ENCODE measurements at places on chromosomes 4 and X. TPM values are rescaled to one million over a fixed set of nuclear protein-coding genes. Genes with fewer than 3 reads are reported as not detected.
A peak's percentile ranks its signal among the peaks of the same experiment; 100 is the strongest.

DNA sequence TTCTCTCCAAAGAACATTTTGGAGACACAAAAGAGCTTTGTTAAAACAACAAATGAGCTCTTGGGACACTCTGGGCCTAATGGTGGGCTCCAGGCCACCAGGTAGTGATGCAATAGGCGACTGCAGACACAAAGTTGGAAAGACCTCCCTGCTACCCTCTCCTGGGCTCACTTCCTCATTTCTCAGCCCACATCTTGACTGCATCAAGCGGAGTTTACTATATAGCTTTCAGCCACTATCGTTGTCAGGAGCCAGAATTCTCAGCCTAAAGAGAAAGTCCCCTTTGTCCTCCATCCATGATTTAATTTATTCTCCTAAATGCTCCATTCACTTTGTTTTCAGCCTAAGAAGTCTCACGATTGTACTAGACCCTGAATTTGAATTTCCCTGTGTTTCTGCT lies 114.9 kb downstream of the EFHC2 start:
- DNase-seq: no peak
- no peaks in the 10 kb centered on the region for H3K36me3 ChIP-seq
- H3K27me3 ChIP-seq: no peaks in the 10 kb centered on the region

DNA sequence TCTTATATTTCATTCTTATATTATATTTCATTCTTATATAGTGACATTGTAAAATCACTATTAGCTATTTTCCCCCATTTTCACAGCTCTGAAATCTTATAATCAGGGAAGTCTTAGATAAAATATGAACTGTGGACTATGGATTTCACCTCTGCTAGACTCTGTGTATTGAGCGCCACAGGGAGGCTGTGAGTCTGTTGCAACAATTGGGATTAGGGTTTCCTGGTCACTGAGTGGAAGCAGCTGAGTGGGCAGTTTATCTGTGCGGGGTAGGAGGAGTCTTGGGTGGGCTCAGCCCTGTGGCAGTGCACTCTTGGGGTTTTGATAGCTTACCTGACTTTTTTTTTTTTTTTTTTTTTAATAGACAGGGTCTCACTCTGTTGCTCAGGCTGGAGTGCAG lies 249.5 kb downstream of the PTTG2 start:
- H3K27me3 ChIP-seq: no peaks in the 10 kb centered on the region
- H3K27ac ChIP-seq: no peak overlapping the region
- H3K36me3 ChIP-seq: no peaks in the 10 kb centered on the region
- DNase-seq: no peak

- no peak for DNase-seq
- no peaks in the 10 kb centered on the region for H3K4me1 ChIP-seq
- H3K27me3 ChIP-seq: no peaks in the 10 kb centered on the region
- peaks cover 14% of the 10 kb centered on the region for H3K36me3 ChIP-seq
- no peak overlapping the region for H3K27ac ChIP-seq
These were observed 113.9 kb downstream of the NYX start for GRCh38 chrX:41561045-41561444.

DNA sequence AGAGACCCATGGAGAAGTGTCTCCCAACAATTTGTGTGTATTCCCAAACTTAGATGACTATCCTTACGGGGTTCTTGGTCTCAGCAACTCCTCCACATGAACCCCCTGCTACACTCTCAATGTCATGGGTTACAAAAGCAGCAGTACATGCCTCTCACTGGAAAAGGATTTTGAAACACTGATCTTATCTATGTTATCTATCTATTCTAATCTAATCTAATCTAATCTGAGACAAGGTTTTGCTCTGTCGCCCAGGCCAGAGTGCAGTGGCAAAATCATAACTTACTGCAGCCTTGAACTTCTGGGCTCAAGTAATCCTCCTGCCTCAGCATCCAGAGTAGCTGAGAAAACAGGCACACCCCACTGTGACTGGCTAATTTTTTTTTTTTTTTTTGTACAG lies 19.3 kb downstream of the TSPAN5 start:
- H3K4me1 ChIP-seq: no peaks in the 10 kb centered on the region
- no peaks in the 10 kb centered on the region for H3K36me3 ChIP-seq
- H3K27ac ChIP-seq: no peak overlapping the region

GRCh38 chrX:56757327-56757726 lies 28.3 kb downstream of the NBDY start:
- H3K27ac ChIP-seq: no peak overlapping the region
- no peak overlapping the region for H3K4me3 ChIP-seq
- H3K27me3 ChIP-seq: no peaks in the 10 kb centered on the region
- H3K4me1 ChIP-seq: no peaks in the 10 kb centered on the region

GRCh38 chrX:104742355-104742754 lies 176.4 kb downstream of the IL1RAPL2 start:
- no peak for DNase-seq
- H3K27me3 ChIP-seq: no peaks in the 10 kb centered on the region
- H3K4me3 ChIP-seq: no peak overlapping the region
- H3K36me3 ChIP-seq: no peaks in the 10 kb centered on the region
- H3K4me1 ChIP-seq: no peaks in the 10 kb centered on the region

- no peaks in the 10 kb centered on the region for H3K4me1 ChIP-seq
- no peak overlapping the region for H3K27ac ChIP-seq
- H3K27me3 ChIP-seq: no peaks in the 10 kb centered on the region
- H3K4me3 ChIP-seq: no peak overlapping the region
- H3K36me3 ChIP-seq: no peaks in the 10 kb centered on the region
These were observed 128.4 kb downstream of the PPP3CA start for GRCh38 chr4:101218894-101219293.

GRCh38 chrX:17826609-17827496 lies 34.2 kb downstream of the RAI2 start:
- DNase-seq: no peak
- H3K4me3 ChIP-seq: no peak overlapping the region
- H3K27ac ChIP-seq: no peak overlapping the region

DNA sequence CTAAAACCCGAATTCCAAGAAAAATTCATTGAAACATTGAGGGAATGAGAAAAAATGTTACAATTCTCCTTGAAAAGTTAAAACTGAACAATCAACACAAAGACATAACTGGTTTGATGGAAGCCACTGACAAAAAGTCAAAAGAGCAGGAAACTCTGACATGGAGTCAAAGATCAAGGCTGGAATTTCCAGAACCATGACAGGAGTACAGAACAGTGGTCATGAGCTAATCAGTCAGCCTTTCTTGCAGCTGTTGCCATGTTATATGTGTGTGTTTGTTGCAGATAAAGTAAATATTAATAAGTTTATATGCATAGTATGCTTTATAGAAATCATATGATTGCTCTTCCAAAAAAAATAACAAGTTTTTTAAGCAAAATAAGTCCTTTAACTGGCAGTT lies 184.7 kb upstream of the HCCS start:
- no peak overlapping the region for H3K4me3 ChIP-seq
- H3K27me3 ChIP-seq: no peaks in the 10 kb centered on the region
- DNase-seq: no peak
- peaks cover 1% of the 10 kb centered on the region for H3K36me3 ChIP-seq
- H3K4me1 ChIP-seq: peaks cover 3% of the 10 kb centered on the region
- H3K27ac ChIP-seq: no peak overlapping the region

GRCh38 chr4:89193843-89194242 lies 82.5 kb downstream of the TIGD2 start:
- no peak overlapping the region for H3K4me3 ChIP-seq
- no peak for DNase-seq
- no peaks in the 10 kb centered on the region for H3K36me3 ChIP-seq
- no peaks in the 10 kb centered on the region for H3K4me1 ChIP-seq
- H3K27me3 ChIP-seq: no peaks in the 10 kb centered on the region
- no peak overlapping the region for H3K27ac ChIP-seq

DNA sequence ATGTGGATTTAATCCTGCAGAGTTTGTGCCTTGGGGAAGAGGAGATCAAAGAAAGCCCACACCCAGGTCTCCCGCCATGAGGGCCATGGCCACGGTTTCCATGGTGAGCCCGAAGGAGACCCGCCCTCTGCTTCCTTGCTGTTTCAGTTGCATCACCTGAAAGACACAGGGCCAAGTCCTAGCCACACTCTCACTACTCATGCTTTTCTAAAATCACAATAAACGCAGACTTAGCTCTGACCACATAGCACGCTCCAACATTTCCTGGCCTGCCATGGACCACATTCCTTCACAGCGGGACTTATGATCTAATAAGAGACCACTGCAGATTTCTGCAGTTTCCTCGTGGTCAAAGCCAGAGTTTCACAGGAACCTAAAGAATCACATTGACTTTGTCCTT lies 426.0 kb upstream of the NR3C2 start:
- no peak for DNase-seq
- H3K4me3 ChIP-seq: no peak overlapping the region
- H3K36me3 ChIP-seq: no peaks in the 10 kb centered on the region
- H3K27me3 ChIP-seq: no peaks in the 10 kb centered on the region
- 0 out of 2 replicates have a peak, but pooled peaks cover 2% of the 10 kb centered on the region for H3K4me1 ChIP-seq

DNA sequence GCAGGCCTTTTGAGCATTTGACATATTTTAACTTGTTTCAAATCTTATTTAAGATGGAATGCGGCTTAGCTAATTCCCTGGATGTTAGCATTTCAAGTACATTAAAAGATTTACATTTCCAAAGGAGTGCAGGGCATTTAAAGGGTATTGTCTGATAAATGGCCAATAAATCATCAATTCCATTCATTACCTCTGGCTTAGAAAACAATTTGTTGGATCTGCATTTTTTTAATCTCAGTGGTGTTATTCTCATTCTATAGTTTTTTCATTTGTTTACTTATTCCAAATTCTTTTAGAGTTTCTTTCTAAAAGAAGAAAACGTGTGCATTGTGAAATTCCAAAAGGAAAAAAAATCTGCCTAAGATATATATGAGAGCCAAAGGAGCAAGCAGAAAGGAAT lies 1.3 kb upstream of the NLRP2B start:
- peaks cover 13% of the 10 kb centered on the region for H3K36me3 ChIP-seq
- H3K4me3 ChIP-seq: no peak overlapping the region
- H3K27me3 ChIP-seq: no peaks in the 10 kb centered on the region
- no peak overlapping the region for H3K27ac ChIP-seq
- H3K4me1 ChIP-seq: no peaks in the 10 kb centered on the region

DNA sequence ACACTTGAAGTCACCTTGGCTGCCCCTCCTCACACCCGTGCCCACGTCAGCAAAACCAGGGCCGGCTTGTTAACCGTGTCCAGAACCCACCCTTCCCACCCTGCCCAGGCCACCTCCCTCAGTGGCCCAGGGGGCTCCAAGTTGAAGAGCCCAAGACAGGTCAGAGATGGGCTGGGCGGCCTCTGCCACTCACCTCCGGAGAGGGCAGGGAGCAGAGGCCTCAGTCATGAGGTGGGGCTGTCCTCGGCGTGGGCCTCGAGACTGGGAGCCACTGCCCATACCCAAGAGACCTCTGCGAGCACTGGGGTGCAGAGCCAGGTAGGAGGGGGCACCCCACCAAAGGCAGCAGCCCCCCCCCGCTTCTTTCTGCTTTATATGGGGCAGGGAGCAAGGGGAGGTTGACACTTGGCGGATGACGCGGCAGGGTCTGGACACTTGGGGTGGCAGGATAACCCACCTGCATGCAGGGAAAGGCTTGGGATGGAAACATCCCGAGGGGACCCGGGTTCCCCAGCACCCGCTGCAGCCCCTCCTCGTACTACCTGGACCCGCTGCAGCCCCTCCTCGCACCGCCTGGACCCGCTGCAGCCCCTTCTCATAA lies 38.0 kb upstream of the SPON2 start:
- no peak overlapping the region for H3K4me3 ChIP-seq
- no peak overlapping the region for H3K27ac ChIP-seq
- H3K27me3 ChIP-seq: no peaks in the 10 kb centered on the region
- no peak for DNase-seq
- H3K4me1 ChIP-seq: no peaks in the 10 kb centered on the region

DNA sequence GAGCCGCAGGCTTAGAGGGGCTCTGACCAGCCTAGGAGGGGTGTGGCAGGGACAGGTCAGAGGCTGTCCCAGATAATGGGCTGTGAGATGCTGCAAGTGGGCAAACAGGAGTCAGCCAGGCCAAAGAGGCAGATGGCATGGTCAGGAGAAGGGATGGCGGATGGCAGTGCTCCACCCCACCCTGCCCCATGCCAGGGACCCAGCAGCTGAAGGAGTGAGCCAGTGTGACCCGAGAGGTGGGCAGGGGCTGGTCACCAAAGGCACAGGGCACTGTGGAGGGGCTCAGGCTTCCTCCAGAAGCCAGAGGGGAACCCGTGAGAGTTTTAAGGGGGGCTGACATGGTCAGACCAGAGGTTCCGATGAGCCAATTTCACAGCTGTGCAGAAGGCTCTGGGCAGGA lies 96.9 kb downstream of the WFS1 start:
- no peak for DNase-seq
- H3K27me3 ChIP-seq: no peaks in the 10 kb centered on the region
- H3K36me3 ChIP-seq: no peaks in the 10 kb centered on the region
- H3K4me3 ChIP-seq: no peak overlapping the region
- H3K27ac ChIP-seq: no peak overlapping the region

DNA sequence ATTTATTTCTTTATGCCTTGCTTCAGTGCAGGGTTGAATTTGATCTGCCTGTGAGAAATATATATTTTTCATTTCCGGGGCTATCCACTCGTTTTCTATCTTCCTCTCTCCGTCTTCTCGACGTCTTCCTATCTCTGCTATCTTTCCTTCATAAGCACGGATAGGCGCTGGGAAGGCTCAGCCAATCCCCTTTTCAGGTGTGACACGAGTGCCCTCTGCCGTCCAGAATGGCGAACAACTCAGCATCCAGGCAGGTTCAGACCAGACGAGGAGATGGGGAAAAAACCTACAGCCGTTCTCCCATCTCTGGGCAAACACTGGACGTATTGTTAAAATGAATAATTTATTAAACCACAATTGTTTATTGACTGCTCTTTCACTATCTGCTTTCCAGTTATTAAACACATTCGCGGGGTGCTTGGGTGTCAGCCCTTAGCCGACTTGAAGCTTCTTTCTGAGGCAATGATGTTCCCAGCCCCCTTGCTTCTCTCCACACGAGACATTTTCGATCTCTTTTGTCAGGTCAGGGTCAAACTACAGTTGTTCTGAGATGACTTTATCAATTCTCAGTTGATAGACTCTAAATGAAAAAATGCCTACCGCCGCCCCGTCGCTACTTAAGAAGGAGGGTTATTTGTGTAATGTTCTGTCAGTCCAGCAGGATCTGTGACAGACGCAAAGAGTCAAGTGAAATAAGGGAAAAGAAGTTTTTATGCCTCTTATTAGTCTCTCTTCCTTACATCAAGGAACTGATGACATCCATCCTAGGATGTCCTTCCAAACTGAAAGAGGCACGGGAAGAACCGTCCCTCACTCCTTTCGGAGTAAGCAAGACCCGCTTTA lies 96.3 kb upstream of the NOCT start:
- no peaks in the 10 kb centered on the region for H3K36me3 ChIP-seq
- no peaks in the 10 kb centered on the region for H3K27me3 ChIP-seq
- H3K4me1 ChIP-seq: no peaks in the 10 kb centered on the region
- peak; percentile 86 for DNase-seq
- H3K27ac ChIP-seq: no peak overlapping the region

- H3K4me1 ChIP-seq: no peaks in the 10 kb centered on the region
- H3K27ac ChIP-seq: no peak overlapping the region
- peaks cover 2% of the 10 kb centered on the region for H3K36me3 ChIP-seq
- DNase-seq: no peak
- H3K27me3 ChIP-seq: no peaks in the 10 kb centered on the region
- no peak overlapping the region for H3K4me3 ChIP-seq
These were observed 57.4 kb downstream of the BCORL1 start for GRCh38 chrX:130039847-130040246.

Gene ARHGEF6
- 3.6 TPM for total RNA-seq

Gene LNX1
- 2.1 TPM for total RNA-seq

Gene SPATA4
- not detected for total RNA-seq

Gene SPANXC
- not detected for total RNA-seq

Gene TECRL
- not detected for total RNA-seq

Gene PNMA6A
- 8.0 TPM for total RNA-seq

Gene TRPC3
- total RNA-seq: 0.13 TPM
